Germinal center (tissue), 1 donor: ENCODE measurements at places on chromosomes 1 and 21.

- no peak for DNase-seq
Measured at GRCh38 chr21:34511181-34511580, 829 bp downstream of the KCNE1 start.

GRCh38 chr1:16204634-16205333, 7.7 kb downstream of the ARHGEF19 start:
- DNase-seq, result no peak

- DNase-seq, result no peak
Measured at GRCh38 chr21:37061926-37062592, 10.8 kb downstream of the PIGP start.

DNA sequence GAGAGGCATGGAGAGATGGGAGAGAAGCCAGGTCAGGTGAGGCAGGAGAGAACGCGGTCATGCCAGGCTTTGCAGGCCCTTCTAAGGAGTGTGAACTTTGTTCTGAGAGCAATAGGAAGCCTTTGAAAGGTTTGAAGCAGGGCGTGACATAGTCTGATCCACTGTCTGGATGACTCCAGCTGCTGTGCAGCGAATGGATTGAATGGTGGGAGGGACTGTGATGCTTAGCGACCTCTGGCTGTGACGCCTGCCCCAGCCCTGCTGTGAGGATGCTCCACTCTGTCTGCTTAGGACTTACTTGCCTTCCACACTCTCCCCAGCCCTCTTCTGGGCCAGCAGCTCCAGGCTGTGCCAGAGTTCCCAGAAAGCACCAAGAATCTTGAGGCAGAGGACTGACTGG, 41.8 kb upstream of the POU3F1 start:
- DNase-seq, result no peak

DNA sequence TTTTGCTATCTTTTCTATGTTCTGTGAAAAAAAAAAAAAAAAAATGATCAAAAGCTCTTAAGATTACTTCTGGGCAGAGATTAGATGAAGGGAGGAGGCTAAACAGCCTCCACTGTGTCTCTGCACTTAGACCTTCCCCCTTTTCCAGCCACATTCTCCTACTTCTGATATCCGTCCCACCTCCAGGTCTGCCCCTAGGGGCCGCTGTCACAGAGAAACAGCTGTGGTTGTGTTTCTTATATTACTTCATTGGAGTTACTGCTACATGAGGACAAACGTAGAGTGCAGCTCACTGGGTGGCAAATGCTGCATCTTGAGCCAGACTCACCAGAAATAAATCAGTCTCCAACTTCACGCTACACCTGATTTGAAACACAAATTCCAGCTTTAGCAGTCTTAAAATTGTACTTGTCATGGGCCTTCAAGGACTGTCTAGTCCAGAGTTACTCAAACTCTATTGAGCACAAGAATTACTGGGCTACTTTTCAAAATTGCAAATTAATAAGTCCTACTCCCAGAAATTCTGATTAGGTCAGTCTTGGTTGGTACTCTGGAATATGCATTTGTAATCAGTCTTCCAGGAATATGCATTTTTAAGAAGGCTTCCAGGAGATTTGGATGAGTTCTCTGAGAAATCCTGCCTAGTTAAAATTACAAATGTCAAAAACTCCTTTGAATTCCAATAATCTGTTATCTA, 125.2 kb upstream of the PTBP2 start:
- peak; percentile 40 for DNase-seq

DNA sequence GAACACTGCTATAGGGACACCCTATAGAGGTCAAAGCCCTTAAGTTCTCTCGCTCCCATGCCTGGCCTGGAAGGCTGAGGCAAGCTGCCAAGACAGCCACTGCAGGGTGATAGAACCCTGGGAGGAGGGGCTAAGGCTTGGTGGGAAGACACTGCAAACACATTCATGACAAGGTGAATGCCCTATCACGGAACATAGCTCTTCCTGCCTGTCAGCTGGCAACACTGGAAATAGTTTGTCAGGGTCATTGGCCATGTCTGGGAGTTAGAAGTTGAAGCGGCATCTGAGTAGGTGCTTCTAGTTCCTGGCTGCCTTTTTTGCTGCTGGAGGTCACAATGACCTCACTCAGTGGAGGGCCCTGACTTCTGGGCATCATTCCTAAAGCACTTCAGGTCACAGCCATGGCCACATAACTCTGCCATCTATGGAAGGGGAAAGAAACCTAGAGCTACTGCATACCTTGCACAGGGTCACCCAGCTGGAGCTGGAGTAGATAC, 4.2 kb downstream of the FABP3 start:
- DNase-seq, result no peak

DNA sequence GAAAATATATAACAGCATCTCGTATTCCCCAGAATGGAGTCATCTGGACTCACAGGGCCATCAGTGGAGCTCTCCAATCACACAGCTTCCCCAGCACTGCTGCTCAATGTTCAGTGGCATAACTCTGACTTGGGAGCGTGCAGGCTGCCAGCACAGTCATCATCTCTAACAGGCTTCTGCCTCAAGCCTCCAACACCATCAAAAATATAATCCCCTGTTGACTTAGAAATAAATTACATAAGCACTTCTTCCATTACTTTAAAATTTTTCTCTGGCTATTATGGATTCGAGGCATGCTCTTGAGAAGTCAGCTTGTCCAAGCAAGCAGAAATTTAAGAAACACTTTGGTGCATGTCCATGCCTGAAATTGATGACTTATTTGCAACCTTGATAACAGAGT, 6.2 kb downstream of the DUSP23 start:
- DNase-seq, result no peak

- DNase-seq, result no peak
Measured at GRCh38 chr1:156461781-156462647, 38.6 kb downstream of the MEF2D start.

GRCh38 chr1:103942029-103942428, 192.3 kb downstream of the AMY1C start:
- DNase-seq, result no peak

- DNase-seq, result no peak
Measured at GRCh38 chr1:165650981-165651625, 20.1 kb downstream of the MGST3 start.

- DNase-seq, result no peak
Measured at GRCh38 chr1:11272544-11272831, 510 bp upstream of the UBIAD1 start.

- DNase-seq, result peak; percentile 11
Measured at GRCh38 chr1:241485554-241485992, 34.0 kb downstream of the FH start.

DNA sequence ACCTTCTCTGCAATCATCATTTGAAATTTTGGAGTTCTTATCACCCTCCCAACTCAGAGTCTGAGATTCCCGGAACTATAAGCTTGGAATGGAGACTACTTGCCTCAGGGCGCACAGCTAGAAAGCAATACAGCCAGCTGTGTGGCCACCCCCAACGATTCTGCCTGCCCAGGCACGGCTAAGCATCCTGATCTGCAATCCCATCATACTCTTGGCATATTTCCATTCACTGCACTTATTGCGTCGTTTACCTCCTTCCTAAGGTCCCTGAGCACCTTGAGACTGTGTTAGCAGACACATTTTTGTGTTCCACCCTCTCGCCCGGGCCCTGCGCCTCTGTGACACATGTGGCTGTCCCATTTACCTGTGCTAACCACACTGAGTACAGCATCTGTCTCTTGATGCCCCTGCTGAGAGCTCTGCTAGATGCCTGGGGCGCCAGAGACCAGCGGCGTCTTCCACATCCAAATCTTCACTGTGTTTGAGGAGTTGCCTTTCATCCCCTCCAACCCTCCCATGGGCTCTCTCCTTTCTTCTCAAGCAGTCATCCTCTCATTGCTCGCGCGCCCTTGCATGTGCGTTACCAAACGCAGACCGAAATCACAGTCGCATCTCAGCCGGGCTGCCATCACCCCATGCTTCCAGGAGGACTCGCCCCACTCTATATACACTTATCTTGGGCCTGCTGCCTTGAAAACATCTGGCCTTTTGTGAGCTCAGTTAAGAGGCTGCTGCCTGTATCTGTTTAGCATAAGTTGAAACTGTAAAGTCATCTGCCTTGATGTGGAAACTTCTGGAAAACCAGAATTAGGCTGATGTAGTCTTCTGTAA, 3.5 kb upstream of the CLDN19 start:
- DNase-seq, result no peak

GRCh38 chr21:35172231-35172630, 123.1 kb upstream of the RUNX1 start:
- no peak for DNase-seq

GRCh38 chr1:204084247-204084772, 11.4 kb downstream of the SOX13 start:
- DNase-seq, result no peak

GRCh38 chr1:205456383-205456867, 580 bp upstream of the BLACAT1 start:
- DNase-seq, result no peak

- no peak for DNase-seq
Measured at GRCh38 chr1:199101635-199102034, 462.8 kb downstream of the PTPRC start.

GRCh38 chr1:223748773-223749733, 36.7 kb downstream of the CAPN2 start:
- peak; percentile 71 for DNase-seq

- DNase-seq, result no peak
Measured at GRCh38 chr1:116808200-116808847, 54.1 kb downstream of the CD2 start.

DNA sequence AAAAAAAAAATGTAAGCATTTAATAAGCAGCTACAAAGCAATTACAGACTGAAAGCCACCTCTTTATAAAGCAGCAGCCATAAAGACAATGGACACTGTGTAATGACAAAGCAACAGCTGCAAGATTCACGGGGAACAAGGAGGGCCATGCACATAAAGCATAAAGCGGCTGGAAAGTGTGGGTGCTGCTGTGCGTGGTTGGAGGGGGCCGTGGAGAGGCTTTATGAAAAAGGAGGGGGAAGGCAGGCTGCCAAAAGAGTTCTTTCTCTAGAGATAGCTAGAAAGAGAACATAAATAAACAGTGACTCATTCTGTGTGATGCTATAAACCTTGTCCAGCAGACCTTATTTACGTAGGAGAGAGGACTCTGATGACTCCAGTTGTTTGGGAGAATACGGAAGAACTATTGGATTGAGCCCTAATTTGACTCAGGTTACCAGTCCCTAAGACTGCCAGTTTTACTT, 49.3 kb downstream of the ADAMTS1 start:
- no peak for DNase-seq

- DNase-seq, result no peak
Measured at GRCh38 chr1:51331206-51332100, 1.1 kb upstream of the TTC39A start.

- no peak for DNase-seq
Measured at GRCh38 chr1:46689897-46690296, 18.2 kb downstream of the TEX38 start.

- DNase-seq, result no peak
Measured at GRCh38 chr1:236345728-236346127, 48.4 kb upstream of the EDARADD start.

DNA sequence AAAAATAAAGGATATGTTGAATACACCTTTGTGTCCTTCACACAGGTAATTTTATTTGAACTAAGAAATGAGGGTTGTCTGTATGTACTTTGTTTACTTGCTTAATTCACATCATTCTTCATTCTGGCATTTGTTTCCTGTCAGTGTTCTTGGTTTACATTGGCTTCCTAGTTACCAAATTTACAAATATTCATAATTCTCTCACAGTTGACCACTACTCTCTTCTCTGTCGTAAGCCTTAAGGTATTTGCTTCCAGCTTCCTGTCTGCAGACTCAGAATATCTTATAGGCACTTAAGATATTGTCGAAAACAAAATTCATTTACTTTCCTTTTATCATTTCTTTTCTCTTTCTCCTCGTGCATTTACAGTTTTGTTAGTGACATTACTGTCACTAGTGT, 15.9 kb downstream of the RNPC3 start:
- no peak for DNase-seq

GRCh38 chr21:41961282-41961701, 7.5 kb upstream of the C2CD2 start:
- DNase-seq, result no peak

DNA sequence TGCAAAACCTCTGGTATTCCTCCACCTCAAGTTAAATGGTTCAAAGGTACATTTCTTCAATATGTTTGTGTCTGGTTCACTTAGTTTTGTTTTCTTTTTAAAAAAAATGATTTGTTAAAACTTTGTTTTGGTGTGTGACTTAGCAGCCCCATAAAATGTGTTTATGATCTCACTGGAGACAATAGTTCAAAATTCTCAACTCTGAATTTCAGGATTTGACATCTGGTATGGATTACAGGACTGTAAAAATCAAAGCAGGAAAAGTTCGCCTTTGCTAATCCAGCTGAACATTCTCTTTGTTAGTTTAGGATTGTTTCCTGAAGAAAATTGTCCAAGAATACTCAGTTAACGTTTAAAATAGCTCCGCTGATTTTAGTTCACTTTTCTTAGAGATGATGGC, 231.7 kb downstream of the HMCN1 start:
- DNase-seq, result no peak

DNA sequence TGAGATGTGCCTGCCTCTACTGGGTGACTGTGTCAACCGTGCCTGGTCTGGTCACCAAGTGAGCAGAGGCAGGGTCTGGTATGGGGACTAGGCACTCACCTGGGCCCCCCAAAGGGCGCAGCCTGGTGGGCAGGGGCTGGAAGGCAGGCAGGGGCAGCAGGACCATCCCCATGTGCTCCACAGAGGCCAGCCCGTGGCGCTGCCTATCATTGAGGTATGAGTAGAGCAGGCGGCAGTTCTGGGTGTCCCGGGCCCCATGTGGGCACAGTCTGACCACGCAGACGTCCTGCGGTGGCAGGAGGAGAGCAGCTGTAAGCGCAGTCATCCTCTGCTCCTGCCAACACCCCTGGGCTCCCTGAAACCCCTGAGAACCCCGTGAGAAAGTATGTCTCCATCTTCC, 23.7 kb downstream of the SPOCD1 start:
- no peak for DNase-seq

DNA sequence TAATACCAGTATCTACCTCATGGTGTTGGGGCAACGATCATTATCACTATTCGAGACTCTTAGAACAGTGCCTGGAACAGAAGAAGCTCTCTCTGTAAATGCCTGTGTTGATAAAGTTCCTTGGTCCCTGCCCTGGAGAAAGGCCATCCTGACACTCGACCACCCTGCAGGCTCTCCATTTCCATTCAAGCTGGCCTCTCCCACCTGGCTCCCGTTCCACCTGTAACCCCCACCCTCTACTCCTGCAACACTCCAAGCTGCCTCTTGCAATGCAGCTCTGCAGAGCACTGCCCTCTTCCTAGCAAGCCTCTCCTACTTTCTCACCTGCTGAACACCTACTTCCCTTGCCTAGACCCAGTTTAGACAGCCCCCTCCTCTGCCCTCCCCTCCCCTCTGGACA, 6.1 kb downstream of the SPOCD1 start:
- DNase-seq, result no peak

- no peak for DNase-seq
Measured at GRCh38 chr1:111981871-111982270, 7.6 kb downstream of the KCND3 start.

- no peak for DNase-seq
Measured at GRCh38 chr21:32470206-32470605, 57.7 kb downstream of the EVA1C start.

GRCh38 chr21:43703035-43703880, 15.7 kb upstream of the PDXK start:
- no peak for DNase-seq
